HCEC 1CT (cell line): ENCODE measurements at places on chromosomes 5 and 9.

- DNase-seq: peak; percentile 21
These were observed 378 bp downstream of the DROSHA start for GRCh38 chr5:31531543-31531887.

- no peak for DNase-seq
These were observed 69.9 kb upstream of the NMUR2 start for GRCh38 chr5:152474961-152475360.

DNA sequence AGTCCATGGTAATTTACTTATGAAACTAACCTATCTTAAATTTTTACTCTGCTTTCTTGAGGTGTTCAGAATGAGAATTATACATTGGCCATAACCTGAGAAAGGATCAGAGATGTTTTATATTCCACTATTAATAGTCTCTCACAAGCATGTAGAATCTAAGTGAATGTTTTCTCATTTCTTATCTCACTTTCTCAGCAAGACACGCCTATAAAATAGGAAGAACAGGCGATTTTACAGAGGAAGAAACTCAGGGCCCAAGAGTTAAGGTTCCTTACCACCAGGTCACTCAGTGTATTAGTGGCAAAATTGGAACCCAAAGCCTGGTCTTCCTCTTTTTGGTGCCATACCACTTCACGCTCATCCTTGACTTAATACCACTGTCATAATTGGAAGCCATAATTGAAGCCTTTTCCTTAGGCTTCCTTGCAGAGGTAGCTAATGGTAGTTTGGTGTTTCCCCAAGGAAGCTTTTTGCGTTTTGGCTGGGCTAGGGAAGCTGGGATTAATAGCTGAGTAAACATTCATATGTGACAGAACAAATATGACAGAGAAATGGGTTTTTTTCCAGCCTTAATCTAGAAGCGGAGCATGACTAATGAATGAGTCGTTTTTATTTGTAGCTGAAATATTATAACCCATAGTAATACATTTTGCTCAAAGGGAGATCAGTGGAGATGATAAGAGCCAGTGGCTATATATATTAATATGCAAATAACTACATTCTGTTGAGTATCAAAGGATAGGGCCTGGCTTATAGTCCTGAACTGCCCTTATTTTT, 16.9 kb downstream of the HMGXB3 start:
- peak; percentile 90 for DNase-seq

DNA sequence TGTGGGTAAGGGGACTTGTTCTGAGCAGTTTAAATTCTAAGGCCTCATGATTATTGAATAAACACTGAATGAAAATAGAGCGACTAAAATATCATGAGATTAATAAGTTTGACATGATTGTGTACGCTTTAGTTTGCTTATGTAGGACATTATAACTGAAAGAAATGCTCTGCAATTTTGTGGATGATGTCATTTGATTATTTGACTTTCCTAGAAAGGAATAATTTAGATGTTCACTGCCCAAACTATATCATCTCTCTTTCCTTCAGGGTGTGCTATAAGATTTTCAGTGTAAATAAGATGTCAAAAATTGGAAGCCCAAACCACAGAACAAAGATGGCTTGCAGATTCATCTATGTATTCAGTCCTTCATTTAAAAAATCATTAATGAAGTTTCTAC, 115.7 kb upstream of the MTAP start:
- no peak for DNase-seq

DNA sequence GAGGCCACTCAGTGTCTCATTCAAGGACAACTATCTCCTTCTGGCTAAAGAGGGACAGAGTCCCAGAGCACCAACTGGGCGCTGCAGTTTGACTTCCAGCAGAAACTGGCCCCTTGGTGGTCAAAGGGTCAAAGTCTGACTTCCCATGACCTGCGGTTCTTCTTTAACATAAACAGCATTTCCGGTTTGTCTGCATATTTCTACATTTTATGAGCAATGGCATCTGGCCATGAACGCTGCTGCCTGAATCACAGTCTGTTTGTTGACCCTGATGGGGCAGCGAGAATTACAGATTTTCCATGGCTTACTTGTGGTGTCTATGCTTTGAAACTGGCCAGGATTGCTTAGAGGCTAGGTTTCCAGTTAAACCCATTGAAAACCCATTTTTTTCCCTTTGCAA, 1.3 kb downstream of the TNFSF15 start:
- peak; percentile 91 for DNase-seq

- DNase-seq: no peak
These were observed 1.5 kb downstream of the OMD start for GRCh38 chr9:92422611-92423338.

GRCh38 chr9:10703139-10703538, 90.3 kb upstream of the PTPRD start:
- no peak for DNase-seq

GRCh38 chr5:95401626-95402025, 10.5 kb downstream of the FAM81B start:
- no peak for DNase-seq

DNA sequence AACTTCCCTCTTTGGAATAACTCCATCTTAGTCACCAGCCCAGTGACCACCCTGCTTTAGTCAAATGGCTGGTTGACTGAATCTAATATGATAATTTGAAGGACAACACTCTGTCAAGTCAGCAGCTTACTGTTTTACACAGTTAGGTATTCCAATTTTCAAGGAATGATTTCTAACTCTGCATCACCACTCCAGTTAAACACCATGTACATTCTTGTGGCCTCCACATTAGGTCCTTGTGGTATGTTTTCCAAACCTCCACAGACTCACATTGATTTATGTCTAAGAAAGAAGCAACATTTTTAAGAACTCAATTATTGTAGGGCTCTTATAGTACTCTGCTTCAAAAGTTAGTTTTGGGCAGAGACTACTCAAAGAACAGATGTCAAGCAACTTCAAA, 110.7 kb downstream of the TLE1 start:
- peak; percentile 22 for DNase-seq

DNA sequence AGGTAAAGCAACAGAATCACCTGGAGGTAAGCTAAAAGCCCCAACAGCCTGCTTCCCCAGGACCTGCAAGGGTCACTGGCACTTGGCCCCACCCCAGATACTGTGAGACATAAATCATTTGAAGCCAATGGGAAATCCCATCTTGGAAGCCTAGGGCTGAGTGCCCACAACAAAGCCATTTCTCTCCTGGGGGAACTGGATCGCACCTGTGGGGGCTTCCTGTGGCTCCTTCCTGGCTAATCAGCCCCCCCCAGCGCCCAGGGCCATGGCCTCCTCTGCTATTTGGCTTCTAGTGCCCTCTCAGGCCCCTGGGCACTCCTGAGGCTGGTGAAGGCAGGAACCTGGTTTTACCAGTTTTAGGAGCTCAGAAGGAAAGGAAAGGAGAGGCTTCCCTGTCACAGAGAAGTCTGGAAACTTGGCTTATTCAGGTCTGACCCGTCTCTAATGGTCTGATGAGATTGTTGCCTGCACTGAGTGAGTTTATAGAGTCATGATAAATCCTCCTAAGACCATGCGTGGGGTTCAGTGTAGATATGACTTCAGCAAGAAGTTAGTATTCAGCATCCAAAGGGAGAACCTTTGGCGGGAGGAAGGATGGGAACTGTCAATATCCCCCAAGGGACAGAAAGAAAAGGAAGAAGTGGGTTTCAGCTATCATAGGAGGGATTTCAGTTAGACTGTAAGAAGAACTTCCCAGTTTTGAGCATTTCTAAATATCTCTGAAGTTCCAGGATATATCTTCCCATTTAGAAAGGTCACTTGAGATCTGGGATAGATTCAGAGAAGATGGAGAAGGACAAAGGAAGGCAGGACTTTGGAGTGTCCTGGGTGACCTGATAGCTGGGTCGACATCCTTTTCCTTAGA, 1.2 kb downstream of the KCNMB1 start:
- DNase-seq: no peak

DNA sequence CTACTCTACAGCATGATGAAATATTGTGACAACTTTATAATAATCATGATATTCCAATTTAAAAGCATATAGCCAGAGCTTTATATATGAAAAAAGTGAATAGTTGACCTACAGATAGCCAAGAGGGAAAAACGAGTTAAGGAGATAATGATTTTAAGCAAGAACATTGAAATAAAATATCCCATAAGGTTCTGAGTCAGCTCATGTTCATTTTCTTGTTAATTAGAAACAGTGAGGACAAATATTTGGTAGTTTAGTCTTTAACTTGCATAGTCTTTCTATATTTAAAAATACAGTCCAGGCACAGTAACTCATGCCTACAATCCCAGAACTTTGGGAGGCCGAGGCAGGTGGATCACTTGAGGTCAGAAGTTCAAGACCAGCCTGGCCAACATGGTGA, 55.8 kb upstream of the CDH6 start:
- no peak for DNase-seq

DNA sequence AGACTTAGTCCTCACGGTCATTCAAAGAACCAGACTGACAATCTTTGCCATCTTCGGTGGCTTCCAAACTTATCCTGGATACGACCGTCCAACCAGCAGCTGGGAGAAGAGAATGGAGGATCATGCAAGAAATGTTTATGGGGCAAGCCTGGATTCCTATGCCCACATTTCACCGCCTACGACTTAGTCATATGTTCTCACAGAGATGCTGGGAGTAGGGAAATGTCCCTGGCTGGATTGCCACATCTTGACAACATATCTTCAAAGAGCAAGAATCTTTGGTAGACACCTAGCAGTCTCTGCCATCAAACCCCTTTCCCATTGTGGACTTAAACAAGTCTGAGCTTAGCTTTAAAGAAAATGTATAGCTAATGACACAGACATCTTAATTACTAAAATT, 5.0 kb downstream of the MED7 start:
- DNase-seq: no peak

DNA sequence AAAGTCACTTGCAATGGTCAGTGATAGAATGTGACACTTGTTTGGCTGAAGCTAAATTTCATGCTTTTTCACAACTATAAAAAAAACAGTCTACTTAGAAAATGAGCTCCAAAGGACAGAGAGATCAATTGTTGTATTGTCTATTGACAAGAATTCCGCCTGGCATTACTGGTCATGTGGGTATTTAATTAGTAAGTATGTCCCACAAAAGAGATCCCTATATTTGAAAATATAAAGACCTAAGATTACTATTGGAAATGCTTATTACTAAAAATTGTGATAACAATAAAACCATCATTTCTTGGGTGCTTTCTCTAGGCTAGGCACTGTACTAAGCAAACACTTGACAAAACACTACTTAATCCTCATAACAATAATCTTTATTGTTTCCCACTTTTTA, 745.2 kb upstream of the C9orf72 start:
- DNase-seq: no peak

GRCh38 chr5:148458036-148458888, 74.5 kb downstream of the FBXO38 start:
- no peak for DNase-seq

DNA sequence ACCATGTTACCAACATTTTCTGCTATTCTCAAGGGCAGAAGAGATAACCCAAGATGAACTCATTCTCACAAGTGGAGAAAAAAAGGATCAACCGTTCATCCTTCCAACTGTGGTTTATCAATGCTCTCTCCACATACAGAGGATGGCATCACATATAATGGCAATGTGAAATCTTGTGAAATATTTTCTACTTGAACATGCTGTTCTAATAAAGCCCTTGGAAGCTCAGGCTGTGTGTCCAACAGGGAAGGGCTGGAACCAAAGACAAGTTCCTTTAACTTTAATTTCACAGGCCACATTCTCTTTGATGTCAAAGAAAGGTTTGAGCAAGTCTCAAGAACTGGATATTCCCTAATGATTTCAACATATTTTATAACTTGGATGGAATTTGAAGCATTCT, 230.5 kb downstream of the SPOCK1 start:
- DNase-seq: no peak

- no peak for DNase-seq
These were observed 60.9 kb upstream of the UBAC1 start for GRCh38 chr9:136021872-136022681.

- no peak for DNase-seq
These were observed 14.3 kb downstream of the AFF4 start for GRCh38 chr5:132949136-132949535.

GRCh38 chr9:123620239-123620638, 264.2 kb downstream of the CRB2 start:
- DNase-seq: no peak

- peak; percentile 75 for DNase-seq
These were observed 34.2 kb downstream of the MARCHF6 start for GRCh38 chr5:10387690-10388089.

DNA sequence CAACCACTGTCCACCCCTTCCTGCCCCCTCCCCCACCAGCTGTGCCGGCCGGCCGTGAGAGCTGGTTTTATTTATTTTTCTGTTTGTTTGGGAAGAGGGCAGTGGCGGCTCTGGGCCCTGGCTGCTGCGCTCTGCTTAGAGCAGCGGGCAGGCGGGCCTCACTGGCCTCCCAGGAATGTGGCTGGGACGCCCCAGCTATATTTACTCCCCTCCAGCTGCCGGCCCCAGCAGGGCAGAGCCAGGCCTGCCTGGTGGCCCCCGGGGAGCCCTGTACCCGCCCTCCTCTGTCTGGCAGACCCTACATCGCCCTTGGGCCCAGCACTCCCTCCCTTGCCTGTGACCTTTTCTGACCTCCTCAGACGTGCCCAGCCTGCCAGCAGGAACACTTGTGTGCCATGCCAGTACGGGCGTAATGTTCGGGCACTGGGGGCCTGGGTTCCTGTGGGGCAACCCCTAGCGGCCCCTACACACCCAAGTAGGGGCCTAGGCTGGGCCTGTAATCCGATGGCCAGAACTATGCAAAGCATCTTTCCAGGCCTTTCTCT, 7.7 kb downstream of the CXXC5 start:
- no peak for DNase-seq

GRCh38 chr5:132819468-132819867, 6.4 kb downstream of the SOWAHA start:
- DNase-seq: no peak

- DNase-seq: no peak
These were observed 70.2 kb upstream of the LPCAT1 start for GRCh38 chr5:1593903-1594356.

- DNase-seq: no peak
These were observed 50.4 kb upstream of the MVB12B start for GRCh38 chr9:126276056-126276728.

- no peak for DNase-seq
These were observed 174.1 kb downstream of the SNX18 start for GRCh38 chr5:54691656-54692055.

DNA sequence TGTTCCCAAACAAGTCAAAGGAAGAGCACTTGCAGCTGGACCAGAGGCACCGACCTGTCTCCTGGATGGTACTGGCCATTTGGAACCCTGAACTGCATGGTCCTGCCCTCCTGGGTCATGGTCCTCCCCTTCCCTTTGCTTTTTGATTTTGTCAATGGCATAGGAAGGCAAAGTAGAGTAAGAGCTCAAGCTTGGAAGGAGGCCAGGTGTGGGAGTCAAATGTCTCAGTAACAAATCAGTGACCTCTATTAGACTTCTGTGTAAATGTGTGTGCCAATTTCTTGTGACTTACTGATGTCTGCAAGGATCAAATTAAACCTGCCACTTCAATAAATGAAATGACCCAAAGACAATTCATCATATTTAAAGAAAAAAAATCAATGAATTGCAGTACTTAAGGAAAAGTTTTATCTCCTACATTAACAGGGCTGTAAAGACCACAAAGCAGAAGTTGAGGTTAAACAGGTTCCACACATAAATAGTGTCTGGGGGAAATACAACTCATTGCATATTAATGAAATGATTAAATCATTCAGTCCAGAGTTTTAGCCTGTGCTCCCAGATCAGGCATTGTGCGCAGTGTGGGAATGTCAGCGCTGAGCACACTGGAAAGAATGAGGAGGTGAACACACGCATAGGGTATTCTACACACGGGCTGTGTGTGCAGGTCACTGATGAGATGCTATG, 32.7 kb downstream of the OSMR start:
- DNase-seq: no peak
